Sigmoid colon (tissue), 7 donors: ENCODE measurements at places on chromosomes 12 and 14. TPM values are rescaled to one million over a fixed set of nuclear protein-coding genes. Genes with fewer than 3 reads are reported as not detected.

- no peak for DNase-seq
- no peaks in the 10 kb centered on the region for H3K27me3 ChIP-seq
- no peak overlapping the region for H3K27ac ChIP-seq
These were observed 277.9 kb downstream of the SSPN start for GRCh38 chr12:26473291-26473690.

Gene LRTM2
- total RNA-seq: not detected

- H3K27ac ChIP-seq: no peak overlapping the region
- H3K4me1 ChIP-seq: no peaks in the 10 kb centered on the region
- no peak overlapping the region for H3K4me3 ChIP-seq
- DNase-seq: no peak
These were observed 42.6 kb upstream of the BCL11B start for GRCh38 chr14:99314623-99315022.

DNA sequence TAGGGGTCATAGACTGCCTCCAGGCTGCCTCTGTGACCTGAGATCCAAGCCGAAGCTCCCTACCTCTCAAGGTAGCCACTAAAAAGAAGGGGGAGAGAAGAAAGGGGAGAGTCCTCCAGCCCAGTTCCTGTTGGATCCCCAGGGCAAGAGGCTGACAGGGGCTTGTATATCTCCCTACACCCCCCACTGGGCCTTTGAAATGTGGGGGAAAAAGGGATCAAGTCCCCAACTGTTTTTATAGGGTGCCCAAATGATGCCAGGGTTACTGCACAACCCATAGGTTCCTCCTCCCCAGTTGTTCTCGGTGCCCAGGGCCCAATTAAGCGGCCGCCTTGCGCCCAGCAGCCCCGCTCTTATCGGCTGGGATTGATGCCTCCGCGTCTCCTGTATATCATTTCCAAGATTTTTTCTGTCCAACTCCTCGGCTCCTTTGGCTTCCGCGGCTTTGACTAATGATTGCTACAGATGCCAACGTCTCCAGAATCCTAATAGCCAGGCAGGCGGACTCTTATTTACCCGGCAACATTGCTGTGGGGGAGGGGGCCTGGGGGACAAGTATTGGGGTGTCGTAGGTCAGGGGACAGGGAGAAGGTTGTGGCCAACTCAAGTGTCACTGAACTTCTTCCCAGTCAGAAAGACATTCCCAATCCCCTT, 7.6 kb upstream of the HOXC4 start:
- peaks cover 100% of the 10 kb centered on the region for H3K27me3 ChIP-seq
- DNase-seq: no peak
- no peaks in the 10 kb centered on the region for H3K36me3 ChIP-seq
- peaks cover 13% of the 10 kb centered on the region for H3K4me1 ChIP-seq
- H3K27ac ChIP-seq: no peak overlapping the region
- no peak overlapping the region for H3K4me3 ChIP-seq

- no peaks in the 10 kb centered on the region for H3K4me1 ChIP-seq
- no peak for DNase-seq
- H3K27ac ChIP-seq: no peak overlapping the region
- peaks cover 34% of the 10 kb centered on the region for H3K36me3 ChIP-seq
- no peaks in the 10 kb centered on the region for H3K27me3 ChIP-seq
These were observed 34.5 kb upstream of the CDK2AP1 start for GRCh38 chr12:123306200-123306599.

- no peaks in the 10 kb centered on the region for H3K36me3 ChIP-seq
- DNase-seq: no peak
- H3K4me3 ChIP-seq: no peak overlapping the region
- H3K4me1 ChIP-seq: no peaks in the 10 kb centered on the region
- no peak overlapping the region for H3K27ac ChIP-seq
These were observed 279.3 kb upstream of the FLRT2 start for GRCh38 chr14:85250414-85251189.
